Activated CD4-positive, alpha-beta T cell treated with anti-CD3 and anti-CD28 coated beads, Interleukin-2, amount 10 ng/mL, durations not matched to agents 24 days and 14 days (primary cell): ENCODE measurements at places on chromosomes 5 and 9. TPM values are rescaled to one million over a fixed set of nuclear protein-coding genes. Genes with fewer than 3 reads are reported as not detected.

The MEGF9 gene
- 4.5 and 4.9 TPM in 2 replicates for total RNA-seq

The JAKMIP2 gene
- 1.2 and 1.6 TPM in 2 replicates for total RNA-seq

The C9orf50 gene
- not detected in 2 replicates for total RNA-seq

The CD274 gene
- total RNA-seq = 52.1 and 57.6 TPM in 2 replicates

The LCN15 gene
- total RNA-seq = not detected in 2 replicates

The WNK2 gene
- total RNA-seq = 2.7 and 4.0 TPM in 2 replicates

The PROB1 gene
- total RNA-seq = 8.4 and 9.2 TPM in 2 replicates

The GZMA gene
- total RNA-seq = 87.6 and 91.2 TPM in 2 replicates

The IRX2 gene
- total RNA-seq = not detected in 2 replicates

The CCDC152 gene
- total RNA-seq = 6.6 and 6.9 TPM in 2 replicates

The IFNA13 gene
- total RNA-seq = not detected in 2 replicates

The TRIP13 gene
- 47.5 and 52.6 TPM in 2 replicates for total RNA-seq

The FAM53C gene
- 24.1 and 27.1 TPM in 2 replicates for total RNA-seq

The HNRNPK gene
- 892 and 897 TPM in 2 replicates for total RNA-seq

The SPATA31E1 gene
- not detected in 2 replicates for total RNA-seq

The SLC4A9 gene
- not detected in 2 replicates for total RNA-seq

The ABLIM3 gene
- total RNA-seq = not detected in 2 replicates

The PCDHB7 gene
- not detected in 2 replicates for total RNA-seq

The GPX3 gene
- total RNA-seq = not detected in 2 replicates

The ALDH1A1 gene
- not detected in 2 replicates for total RNA-seq

The LPAR1 gene
- total RNA-seq = not detected in 2 replicates

The PCDHA9 gene
- total RNA-seq = not detected in 2 replicates

The RASEF gene
- total RNA-seq = not detected in 2 replicates

The EQTN gene
- not detected in 2 replicates for total RNA-seq

The FIBCD1 gene
- total RNA-seq = not detected in 2 replicates

The PTGDS gene
- not detected in 2 replicates for total RNA-seq

The PARP8 gene
- 20.9 and 22.5 TPM in 2 replicates for total RNA-seq

The NRG2 gene
- total RNA-seq = 0.07 TPM in 2 replicates

The FST gene
- 0.33 and 0.75 TPM in 2 replicates for total RNA-seq

The NME5 gene
- not detected in 2 replicates for total RNA-seq

The CCDC171 gene
- total RNA-seq = 1.5 and 1.6 TPM in 2 replicates

The TXNDC8 gene
- total RNA-seq = not detected in 2 replicates

The KCTD16 gene
- total RNA-seq = not detected in 2 replicates

The PCDHA11 gene
- not detected in 2 replicates for total RNA-seq

The PHYHD1 gene
- total RNA-seq = 0.45 and 0.47 TPM in 2 replicates

The PCDHGC3 gene
- 0.24 and 0.58 TPM in 2 replicates for total RNA-seq

The ADAMTS12 gene
- total RNA-seq = not detected in 2 replicates

The GPX8 gene
- not detected in 2 replicates for total RNA-seq

The ABCA1 gene
- total RNA-seq = 0.31 and 0.56 TPM in 2 replicates

The SAPCD2 gene
- total RNA-seq = 22.8 and 23.8 TPM in 2 replicates

The SLC6A7 gene
- total RNA-seq = not detected in 2 replicates

The TOR1A gene
- total RNA-seq = 55.1 and 60.5 TPM in 2 replicates

The SLIT3 gene
- 0.75 and 1.1 TPM in 2 replicates for total RNA-seq
